ENCODE measurements at places on chromosomes 6 and 20.

DNA sequence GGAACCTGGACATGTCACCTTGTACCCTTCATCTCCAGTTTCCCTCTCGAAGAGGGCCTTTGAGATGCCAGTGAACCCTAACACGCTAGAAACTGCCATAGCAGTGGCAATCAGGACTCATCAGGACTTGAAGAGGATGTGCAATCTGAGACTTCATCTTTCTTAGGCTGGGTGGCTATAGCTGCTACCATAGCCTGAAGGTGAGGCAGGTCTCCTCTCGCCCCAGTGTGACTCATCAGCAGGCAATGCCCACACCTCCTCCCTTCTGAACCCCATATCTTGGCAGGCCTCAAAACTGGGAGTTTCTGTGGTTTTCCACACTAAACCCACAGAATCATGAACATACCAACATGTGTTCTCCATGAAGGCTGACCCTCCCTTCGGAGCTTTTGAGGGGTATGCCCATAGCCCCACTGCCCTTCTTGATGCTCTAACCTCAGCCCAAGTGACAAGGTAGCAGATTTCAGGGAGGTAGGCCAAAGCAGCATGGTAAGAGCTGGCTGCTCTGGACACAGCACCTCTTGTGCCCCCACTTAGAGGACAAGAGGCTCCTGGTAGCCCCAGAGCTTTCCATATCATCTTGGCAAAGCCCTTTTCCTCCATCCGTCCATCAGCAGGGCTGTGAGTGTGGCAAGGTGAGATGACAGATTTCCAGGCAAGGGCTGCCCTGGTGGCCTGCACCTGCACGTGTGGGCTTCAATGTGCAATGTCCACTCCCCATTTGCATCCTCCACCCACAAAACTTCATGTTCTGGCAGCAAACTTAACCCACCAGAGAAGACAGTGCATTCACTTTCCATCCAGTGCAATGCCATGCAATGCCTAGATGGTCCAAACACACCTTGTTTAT lies 2.6 kb downstream of the BLCAP start:
- DNase-seq, result peak; percentile 63

DNA sequence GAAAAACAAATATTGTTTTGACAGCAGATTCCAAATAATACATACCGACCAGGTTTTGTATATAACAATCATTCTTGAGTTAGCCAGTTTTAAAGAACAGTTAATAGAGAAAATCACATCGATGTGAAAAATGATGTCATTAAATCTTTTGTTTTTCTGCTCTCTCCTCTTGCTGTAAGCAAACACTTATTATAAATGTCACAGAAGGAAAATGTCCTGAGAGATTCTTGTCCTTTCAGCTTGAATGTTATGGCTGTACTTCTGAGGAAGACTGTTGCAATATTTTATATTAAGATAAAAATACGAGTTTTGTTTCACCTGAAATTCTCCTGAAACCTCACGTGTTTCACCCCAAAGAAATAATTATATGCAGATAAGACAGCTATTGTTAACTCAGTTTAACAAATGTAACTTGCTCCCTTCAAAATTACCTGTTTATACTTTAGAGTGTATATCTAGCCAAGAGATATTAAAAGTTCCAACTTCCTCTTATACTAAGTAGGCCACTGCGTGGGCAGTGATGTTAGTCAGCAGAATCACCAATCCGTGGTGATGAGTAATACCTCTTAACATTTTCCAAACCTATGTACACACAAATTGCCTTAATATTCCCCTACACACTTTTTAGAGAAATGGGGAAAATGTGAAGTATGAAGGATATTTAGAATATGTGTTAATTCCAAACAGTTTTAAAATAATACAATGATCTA lies 1111.4 kb upstream of the CITED2 start:
- peak; percentile 5 for DNase-seq

GRCh38 chr6:18395177-18395855 lies 8.2 kb downstream of the RNF144B start:
- DNase-seq, result no peak

- DNase-seq, result no peak
Measured at GRCh38 chr20:62305765-62306413, 3.1 kb downstream of the ADRM1 start.

DNA sequence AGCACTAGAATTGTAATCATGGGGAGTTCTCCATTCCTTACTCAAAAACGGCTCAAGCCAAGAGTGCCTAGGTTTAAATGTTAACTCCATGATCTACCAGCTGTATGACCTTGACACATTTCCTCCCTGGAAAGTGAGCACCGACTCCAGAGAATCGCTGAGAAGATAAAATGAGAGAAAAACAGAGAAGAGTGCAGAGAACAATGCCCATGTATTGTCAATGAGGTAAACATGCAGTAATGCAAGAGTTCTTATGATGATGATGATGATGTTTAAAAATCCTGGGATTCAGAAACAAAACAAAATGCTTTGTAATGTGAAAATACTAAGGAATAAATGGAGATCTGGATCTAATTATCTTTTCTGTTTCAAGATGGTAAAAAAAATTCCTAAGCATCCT lies 64.8 kb upstream of the BEND6 start:
- DNase-seq, result no peak

GRCh38 chr6:148082696-148083095 lies 259.9 kb upstream of the SASH1 start:
- DNase-seq, result no peak

- no peak for DNase-seq
Measured at GRCh38 chr6:149373511-149373910, 26.6 kb upstream of the SUMO4 start.

DNA sequence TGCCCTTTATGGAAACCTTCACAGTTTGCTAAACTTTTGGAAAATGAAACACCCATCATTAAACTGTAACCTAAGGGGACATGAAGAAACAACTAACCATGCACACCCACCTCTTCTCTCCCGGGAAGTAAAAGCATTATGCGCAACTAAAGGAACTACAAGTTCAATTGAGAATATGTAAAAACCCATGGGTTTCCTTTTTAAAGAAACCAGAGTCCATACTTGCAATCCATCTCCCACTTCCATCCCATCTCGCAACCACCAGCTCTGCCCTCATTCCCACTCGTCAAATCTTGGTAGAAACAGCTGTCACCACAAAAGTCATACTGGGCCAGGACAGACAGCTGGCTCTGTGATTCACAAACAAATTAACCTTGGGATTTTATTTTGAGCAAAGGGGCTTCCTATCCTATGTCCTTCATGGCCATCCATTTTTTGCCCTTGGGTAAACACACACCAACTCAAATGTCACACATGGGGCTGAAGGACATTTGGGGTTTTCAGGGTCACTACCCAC lies 81.5 kb downstream of the HAO1 start:
- DNase-seq, result no peak

DNA sequence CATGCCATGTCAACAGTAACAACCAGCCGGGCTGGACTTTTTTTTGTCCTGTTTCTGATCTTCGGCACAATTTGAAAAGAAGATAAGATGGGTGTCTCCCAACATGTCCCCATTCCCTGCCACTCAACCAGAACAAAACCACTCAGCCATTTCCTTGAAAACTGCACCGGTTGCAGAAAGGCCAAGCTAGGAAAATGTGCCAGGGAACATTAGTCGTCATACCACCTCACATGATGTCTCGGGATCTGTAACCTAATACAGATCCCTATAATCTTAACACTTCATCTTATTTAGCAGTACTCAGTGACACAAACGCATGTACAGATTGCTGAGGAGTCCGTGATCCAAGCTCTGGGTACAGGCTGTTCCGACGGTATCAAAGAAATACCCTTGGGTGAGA lies 46.5 kb downstream of the ALDH8A1 start:
- DNase-seq, result no peak

DNA sequence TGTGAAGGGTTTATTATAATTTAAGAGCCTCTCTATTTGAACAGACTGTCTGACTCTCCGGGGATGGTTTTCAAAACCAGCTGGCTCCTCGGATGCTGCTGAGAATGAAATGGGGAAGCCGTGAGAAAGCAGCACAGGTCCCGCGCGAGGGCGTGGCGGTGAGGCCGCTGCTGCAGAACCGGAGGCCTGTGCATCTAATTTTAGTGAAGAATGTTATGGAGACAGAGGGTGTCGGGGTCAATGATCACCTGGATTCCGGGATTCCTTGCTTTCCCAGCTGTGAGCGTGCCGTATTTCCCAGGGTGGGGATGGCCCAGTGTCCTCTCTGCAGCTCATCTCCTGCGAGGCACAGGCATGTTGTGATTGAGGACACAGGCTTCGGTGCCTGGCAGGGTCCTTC lies 348.0 kb downstream of the CDH4 start:
- DNase-seq, result no peak

- no peak for DNase-seq
Measured at GRCh38 chr6:81763051-81763450, 10.6 kb upstream of the TENT5A start.

DNA sequence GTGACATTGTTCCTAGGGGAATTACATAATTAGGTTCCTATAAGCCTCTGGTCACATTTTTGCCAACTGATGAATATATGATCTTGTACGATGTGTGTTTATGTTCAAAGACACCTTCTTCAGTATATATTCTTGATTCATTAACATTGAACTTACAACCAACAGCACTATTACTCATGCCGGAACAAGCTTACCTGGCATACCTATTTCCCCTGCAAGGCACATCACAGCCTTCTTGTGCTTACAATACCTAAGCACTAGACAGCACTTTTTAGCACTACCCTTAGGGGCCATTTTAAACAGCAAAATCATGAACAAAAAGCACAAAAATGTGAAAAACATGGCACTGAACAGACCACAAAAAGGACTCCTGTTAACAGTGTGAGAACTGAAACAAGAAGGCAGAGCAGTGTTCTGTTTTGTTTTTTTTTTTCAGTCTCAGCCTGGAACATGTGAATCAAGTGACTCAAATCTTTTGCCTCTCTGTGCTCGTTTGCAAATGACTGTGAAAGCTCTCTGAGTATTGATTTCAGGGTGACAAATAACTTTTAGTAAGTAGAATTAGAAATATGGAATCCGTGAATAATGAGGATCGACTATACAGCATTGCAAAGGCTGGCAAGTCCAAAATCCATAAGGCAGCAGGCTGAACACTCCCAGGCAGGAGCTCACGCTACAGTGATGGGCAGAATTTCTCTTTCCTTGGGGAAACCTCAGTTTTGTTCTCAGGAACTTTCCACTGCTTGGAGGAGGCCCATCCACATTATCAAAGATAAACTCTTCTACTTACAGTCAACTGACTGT lies 102.3 kb upstream of the TSHZ2 start:
- DNase-seq, result no peak

DNA sequence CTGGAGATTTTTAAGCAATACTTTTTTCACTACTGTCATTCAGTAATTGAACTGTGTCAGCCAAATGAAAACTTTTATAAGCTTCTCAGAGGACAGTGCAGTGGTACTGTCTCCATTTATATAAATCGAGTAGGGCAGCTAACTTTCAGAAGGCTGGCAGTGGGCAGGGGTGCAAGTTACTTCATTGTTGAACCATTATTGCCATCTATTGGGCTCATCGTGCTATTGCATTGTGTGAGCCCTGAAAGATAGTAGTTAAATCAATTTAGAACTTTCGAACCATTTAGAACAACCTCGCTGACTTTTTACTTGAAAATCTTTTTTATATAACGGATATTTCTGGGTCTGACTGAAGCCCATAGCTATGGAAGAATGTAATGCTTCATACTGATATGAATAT lies 347.8 kb upstream of the PLCB4 start:
- peak; percentile 72 for DNase-seq

DNA sequence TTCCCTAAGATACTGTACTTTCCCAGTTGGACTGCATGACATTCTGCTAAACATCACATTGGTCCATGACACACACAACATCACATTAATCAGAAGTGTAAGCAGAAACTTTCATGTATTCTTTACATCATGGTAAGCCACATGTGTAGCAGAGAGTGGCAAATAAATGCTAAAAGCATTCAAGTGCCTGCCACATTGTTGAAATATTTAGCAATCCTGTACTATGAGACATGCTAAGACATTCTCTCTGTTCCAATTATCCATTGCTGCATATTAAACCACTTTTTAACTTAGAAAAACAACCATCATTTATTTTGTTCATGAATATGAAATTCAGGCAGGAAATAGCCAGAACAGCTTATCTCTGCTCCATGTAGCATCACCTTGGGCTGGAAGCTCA lies 207.7 kb upstream of the GJE1 start:
- DNase-seq, result no peak

DNA sequence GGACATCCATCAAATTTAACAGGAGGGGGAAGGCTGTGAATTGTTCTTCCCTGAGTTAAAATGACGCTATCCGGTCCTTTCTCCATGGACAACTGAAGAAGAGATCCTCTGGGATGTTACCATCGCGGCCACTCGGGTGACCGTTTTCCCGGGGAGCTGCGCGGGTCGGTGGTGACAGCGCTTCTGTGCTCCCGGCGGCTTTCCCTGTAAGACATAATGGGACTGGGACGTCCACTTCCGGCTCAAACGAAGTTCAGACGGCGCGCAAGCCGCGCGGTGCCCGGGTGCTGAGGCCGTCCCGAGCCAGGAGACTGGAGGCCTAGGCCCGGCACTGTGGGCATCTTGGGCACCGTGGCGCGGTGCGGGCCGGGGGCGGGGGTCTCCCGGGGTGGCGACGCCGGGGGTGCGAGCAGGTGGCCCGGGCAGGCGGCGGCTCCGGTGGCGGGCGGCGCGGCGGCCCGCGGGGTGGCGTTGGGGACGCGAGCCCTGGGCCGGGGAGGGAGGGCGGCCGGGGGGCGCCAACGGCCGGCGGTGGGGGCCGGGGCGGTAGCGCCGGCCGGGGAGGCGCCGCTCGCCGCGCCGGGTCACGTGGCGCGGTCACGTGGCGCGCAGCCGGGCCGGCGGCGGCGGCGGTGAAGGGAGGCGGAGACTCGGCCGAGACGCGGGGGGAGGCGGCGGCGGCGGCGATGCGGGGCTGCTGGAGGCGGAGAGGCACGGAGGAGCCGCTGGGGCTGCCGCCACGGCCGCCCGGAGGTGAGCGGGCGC lies 63.6 kb downstream of the GTF2H5 start:
- DNase-seq, result peak; percentile 62

GRCh38 chr6:104526376-104526775 lies 333.3 kb downstream of the HACE1 start:
- no peak for DNase-seq

DNA sequence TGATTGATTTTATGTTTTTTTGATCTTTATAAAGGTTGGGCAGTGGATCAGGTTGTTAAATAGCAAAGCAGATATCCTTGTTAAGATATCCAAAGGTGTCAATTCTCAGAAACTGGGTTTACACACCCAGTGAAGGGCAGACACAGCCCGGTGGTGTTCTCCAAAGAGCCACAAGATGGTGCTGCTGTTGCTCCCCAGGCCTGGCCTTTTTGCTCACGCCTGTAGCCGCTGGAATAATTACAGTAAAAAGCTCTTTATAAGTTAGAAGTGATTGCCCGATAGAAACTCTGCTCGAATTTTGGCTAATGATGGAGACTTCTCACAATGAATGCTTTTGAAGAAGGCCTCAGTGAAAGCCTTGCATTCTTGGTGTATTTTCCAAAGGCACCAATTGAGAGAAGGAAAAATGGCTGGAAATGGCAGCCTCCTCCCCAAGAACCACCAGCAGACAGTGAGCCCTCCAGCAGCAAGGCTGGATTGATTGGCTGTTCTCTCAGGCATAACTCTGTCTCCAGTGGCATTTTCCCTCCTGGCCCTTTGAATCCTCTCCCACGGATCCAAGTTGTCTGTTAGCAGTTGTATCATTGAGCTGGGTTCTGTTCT lies 120.5 kb upstream of the CHD6 start:
- peak; percentile 69 for DNase-seq

- no peak for DNase-seq
Measured at GRCh38 chr20:2888224-2888955, 15.1 kb downstream of the PTPRA start.

GRCh38 chr6:167826896-167827582 lies at the start of gene AFDN:
TSS of gene AFDN (plus strand) at chr6:167826911. CDS start at chr6:167827133, 222 bp downstream.
- DNase-seq, result no peak

GRCh38 chr6:112787371-112787770 lies 440.2 kb downstream of the RFPL4B start:
- no peak for DNase-seq

Measured in hematopoietic multipotent progenitor cell treated with erythropoietin and hydrocortisone succinate and interleukin-3 and kit ligand, for 8 days (in vitro differentiated cells).